ENCODE measurements at places on chromosomes 12 and 14. TPM values are rescaled to one million over a fixed set of nuclear protein-coding genes. Genes with fewer than 3 reads are reported as not detected.

The NUAK1 gene
- total RNA-seq = not detected

The OR10G3 gene
- not detected for total RNA-seq

The NPAS3 gene
- total RNA-seq = not detected

The CEBPE gene
- 2.1 TPM for total RNA-seq

The OASL gene
- total RNA-seq = 43.7 TPM

The AHNAK2 gene
- total RNA-seq = 0.06 TPM

The PRR4 gene
- 1.2 TPM for total RNA-seq

DNA sequence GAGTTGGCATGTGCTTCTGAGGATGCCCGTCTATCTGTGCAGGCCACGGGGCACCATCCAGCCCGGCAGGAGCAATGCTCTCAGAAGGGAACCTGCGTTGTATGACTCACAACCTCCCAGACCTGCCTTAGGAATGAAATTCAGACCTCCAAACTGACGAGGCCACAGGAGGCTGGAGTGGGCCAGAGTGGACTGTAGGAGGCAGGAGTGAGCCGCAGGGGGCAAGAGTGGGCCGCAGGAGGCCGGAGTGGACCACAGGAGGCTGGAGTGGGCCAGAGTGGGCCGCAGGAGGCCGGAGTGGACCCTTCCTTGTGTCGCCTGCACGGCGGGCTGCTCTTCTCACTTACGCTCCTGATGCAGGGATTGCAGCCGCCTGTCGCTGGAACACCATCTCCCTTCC, 11.1 kb upstream of the FBRSL1 start:
- no peak overlapping the region for H3K27ac ChIP-seq
- H3K4me3 ChIP-seq = no peak overlapping the region
- peaks cover 2% of the 10 kb centered on the region for H3K27me3 ChIP-seq
- H3K36me3 ChIP-seq = peaks cover 3% of the 10 kb centered on the region

- H3K27me3 ChIP-seq = peaks cover 6% of the 10 kb centered on the region
- no peak overlapping the region for H3K4me3 ChIP-seq
- H3K4me1 ChIP-seq = peaks cover 16% of the 10 kb centered on the region
- H3K27ac ChIP-seq = no peak overlapping the region
Measured at GRCh38 chr12:93982771-93983315, 165.5 kb upstream of the PLXNC1 start.

- DNase-seq = no peak
- H3K27me3 ChIP-seq = peaks cover 2% of the 10 kb centered on the region
- no peak overlapping the region for H3K4me3 ChIP-seq
- H3K36me3 ChIP-seq = no peaks in the 10 kb centered on the region
Measured at GRCh38 chr14:53621433-53621832, 335.2 kb downstream of the BMP4 start.

- H3K27me3 ChIP-seq = no peaks in the 10 kb centered on the region
- no peak overlapping the region for H3K4me3 ChIP-seq
- no peak overlapping the region for H3K27ac ChIP-seq
- no peaks in the 10 kb centered on the region for H3K36me3 ChIP-seq
Measured at GRCh38 chr12:80811957-80812708, 95.4 kb downstream of the MYF5 start.

DNA sequence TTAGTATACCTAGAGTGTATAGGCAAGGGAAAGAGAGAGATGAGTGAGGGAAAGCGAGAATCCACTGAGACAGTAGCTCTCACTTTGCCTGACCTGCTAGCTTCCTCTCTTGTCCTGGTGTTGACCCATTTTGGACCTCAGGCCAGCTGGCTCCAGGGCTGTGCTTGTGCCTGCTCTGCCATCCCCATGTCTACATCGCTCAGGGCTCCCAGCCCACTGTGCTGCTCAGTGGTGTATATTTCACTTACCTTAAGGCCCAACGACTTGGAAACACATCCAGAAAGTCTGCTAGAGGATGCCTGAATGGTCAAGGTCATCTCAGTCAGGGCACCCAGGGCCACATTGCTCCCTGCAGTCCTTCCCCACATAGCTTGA, 964 bp upstream of the SERPINA4 start:
- no peaks in the 10 kb centered on the region for H3K36me3 ChIP-seq
- no peaks in the 10 kb centered on the region for H3K27me3 ChIP-seq
- DNase-seq = no peak
- H3K27ac ChIP-seq = no peak overlapping the region

DNA sequence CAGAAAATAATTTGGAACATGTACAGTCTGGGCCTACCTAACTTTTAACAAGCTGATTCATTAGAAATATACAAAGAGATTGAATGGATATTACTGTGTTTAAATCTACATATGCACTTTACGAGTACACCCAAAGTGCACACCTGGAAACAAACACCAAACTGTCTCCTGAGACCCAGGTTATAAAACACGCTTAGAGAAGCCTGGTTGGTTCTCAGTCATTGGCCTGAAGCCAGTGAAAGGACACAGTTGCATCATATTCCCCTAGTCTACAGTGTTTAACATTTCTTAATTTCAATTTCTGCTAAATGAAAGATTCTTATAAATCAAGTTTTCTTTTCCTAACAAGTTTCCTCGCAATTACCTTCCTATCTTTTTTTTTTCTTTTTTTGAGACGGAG, 209.5 kb downstream of the FBXL14 start:
- DNase-seq = no peak
- no peak overlapping the region for H3K4me3 ChIP-seq
- no peaks in the 10 kb centered on the region for H3K27me3 ChIP-seq
- peaks cover 2% of the 10 kb centered on the region for H3K36me3 ChIP-seq

DNA sequence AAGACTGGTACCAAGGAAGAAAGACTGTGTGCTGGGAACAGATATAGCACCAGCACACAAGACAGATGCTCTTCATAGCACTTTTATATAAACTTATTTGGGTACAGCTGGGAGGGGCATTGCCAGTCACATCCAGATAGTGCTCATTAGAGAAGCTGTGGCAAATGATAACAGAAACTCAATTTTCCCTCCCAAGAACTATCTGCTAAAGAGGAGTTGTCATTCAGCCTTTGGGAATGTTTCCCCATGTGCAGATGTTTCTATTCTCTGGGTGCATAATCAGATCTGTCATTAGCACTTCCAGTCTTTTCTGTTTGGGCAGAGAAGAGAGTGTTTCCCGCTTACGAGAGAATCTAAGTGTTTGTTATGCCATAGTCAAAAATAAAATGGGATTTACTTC, 714.9 kb upstream of the MDGA2 start:
- no peaks in the 10 kb centered on the region for H3K27me3 ChIP-seq
- H3K4me3 ChIP-seq = no peak overlapping the region
- DNase-seq = no peak
- no peaks in the 10 kb centered on the region for H3K4me1 ChIP-seq

DNA sequence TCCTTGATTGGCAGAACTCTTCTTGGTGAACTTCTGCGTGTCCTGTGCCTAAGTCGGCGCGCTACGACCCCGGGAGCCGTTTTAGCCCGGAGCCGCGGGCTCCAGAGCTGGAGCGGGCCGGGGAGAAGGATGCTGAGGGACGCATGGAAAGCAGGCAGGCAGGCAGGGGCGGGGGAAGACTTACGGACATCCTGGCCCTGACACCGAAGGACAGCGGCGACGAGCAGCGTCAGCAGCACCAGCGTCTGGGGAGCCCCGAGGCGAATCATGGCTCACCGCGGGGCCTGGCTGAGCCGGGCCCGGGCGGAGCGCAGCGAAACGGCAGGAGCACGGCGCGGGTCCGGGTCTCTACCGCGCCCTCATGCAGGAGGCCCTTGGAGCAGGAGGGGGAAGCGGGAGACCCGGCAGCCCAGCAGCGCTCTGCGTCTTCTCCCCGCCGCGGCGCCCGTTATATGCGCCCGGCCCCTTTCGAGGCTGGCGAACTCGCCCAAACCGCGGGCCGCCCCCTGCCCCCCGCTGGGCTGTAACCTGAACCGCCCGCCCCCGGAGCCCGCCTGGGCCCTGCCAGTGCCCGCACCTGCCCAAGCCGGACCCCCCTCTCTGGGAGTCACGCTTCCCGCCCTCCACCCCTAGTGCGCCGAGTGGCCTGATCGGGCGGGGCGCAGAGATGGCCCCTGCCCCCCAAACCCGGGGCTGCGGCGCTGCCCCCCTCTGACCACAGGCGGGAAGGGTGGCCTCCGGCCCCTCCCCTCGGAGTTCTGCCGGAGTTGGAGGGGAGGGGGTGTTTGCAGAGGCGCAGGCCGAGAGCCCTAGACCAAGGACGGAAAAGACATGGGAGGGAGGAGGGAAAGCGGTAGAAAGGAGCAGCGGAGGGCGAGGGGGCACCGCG, at the start of gene COL2A1:
COL2A1 (minus strand) TSS at position 424 of the 889 bp plus-strand sequence; CDS start at position 269, 155 bp downstream.
- H3K27me3 ChIP-seq = peaks cover 96% of the 10 kb centered on the region
- H3K27ac ChIP-seq = no peak within 1 kb of the TSS
- H3K4me3 ChIP-seq = peak within 1 kb of the TSS; percentile 34
- H3K4me1 ChIP-seq = peaks cover 27% of the 10 kb centered on the region
- peak; percentile 56 for DNase-seq
- no peaks in the 10 kb centered on the region for H3K36me3 ChIP-seq

GRCh38 chr12:43100231-43100630, 451.8 kb downstream of the ADAMTS20 start:
- H3K4me1 ChIP-seq = no peaks in the 10 kb centered on the region
- DNase-seq = no peak
- no peaks in the 10 kb centered on the region for H3K27me3 ChIP-seq
- no peak overlapping the region for H3K4me3 ChIP-seq
- H3K36me3 ChIP-seq = no peaks in the 10 kb centered on the region
- H3K27ac ChIP-seq = no peak overlapping the region

GRCh38 chr12:88805286-88805685, 225.0 kb upstream of the KITLG start:
- H3K4me1 ChIP-seq = no peaks in the 10 kb centered on the region
- H3K27me3 ChIP-seq = no peaks in the 10 kb centered on the region
- H3K36me3 ChIP-seq = no peaks in the 10 kb centered on the region
- DNase-seq = no peak

DNA sequence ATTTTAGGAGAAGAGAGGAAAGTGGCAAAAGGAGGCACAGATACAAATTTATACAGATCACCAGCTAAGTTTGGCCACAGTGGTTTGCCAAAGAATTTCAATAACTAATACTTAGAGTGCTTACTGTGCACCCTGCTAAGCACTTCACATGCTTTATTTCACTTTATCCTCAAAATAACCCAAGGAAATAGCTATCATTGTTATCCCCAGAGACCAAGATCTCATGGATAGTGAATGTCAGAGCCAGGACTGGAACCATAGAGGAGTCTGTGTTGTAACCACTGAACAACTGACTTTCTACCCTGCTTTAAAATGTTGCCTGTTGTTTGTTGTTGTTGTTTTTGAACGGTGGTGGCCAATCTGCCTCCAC, 1.3 kb upstream of the TCP11L2 start:
- H3K4me1 ChIP-seq = peaks cover 24% of the 10 kb centered on the region
- no peaks in the 10 kb centered on the region for H3K36me3 ChIP-seq
- no peak for DNase-seq
- peak overlapping the region; percentile 90 for H3K27ac ChIP-seq
- no peaks in the 10 kb centered on the region for H3K27me3 ChIP-seq

GRCh38 chr12:2933586-2933985, 25.6 kb upstream of the TEAD4 start:
- no peak for DNase-seq
- no peak overlapping the region for H3K4me3 ChIP-seq
- no peaks in the 10 kb centered on the region for H3K4me1 ChIP-seq
- H3K27ac ChIP-seq = no peak overlapping the region
- H3K27me3 ChIP-seq = no peaks in the 10 kb centered on the region
- peaks cover 4% of the 10 kb centered on the region for H3K36me3 ChIP-seq

- H3K27ac ChIP-seq = no peak overlapping the region
- H3K36me3 ChIP-seq = no peaks in the 10 kb centered on the region
- DNase-seq = no peak
- H3K4me1 ChIP-seq = no peaks in the 10 kb centered on the region
Measured at GRCh38 chr14:58695514-58695913, 57.8 kb downstream of the DACT1 start.

DNA sequence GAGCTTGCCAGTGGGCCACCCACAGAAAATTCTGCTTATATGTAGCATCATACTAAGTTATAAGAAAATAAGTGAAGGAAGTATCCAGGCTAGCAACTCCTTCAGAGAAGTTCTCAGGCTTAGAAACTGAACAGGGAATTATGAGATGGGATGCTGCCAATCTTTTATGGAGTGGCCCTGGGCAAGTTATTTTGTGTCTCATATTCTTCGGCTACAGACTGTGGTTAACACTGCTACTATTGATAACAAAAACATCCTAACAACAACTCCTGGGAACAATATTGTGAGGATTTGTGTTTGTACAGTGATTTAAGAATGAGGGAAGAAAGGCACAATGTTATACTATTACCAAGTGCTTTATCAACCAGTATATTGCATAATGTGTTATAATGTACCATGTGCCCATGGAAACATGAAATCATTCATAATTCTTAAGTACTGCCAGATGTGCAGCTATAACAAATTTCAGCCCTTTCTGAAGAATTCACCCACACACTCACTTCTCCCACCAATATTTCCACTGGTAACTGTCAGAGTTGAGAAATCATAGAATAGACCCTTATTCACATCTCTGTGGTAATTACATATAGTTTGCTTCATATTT, 113.3 kb upstream of the SOX5 start:
- no peak overlapping the region for H3K27ac ChIP-seq
- no peaks in the 10 kb centered on the region for H3K36me3 ChIP-seq
- DNase-seq = no peak
- no peak overlapping the region for H3K4me3 ChIP-seq
- no peaks in the 10 kb centered on the region for H3K27me3 ChIP-seq
- H3K4me1 ChIP-seq = no peaks in the 10 kb centered on the region

DNA sequence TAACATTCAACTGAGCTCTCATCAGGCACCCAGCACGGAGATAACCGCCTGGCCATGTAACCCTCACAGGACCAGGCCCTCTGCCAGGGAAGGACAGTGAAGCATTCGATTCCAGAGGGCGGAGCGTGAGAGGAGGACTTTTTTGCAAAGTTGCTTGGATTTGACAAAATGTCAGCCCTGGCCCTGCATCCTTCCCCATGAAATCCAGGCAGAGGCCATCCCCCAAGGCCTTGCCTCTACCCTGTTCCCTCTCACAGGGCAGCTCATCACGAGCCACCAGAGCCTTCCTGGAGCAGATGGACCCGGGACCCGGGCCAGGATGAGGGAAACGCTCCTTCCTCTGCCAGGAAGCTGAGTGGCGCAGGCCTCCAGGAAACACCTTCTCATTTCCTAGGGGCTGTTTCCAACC, 17.0 kb downstream of the CAMKK2 start:
- DNase-seq = no peak
- no peak overlapping the region for H3K27ac ChIP-seq
- peaks cover 4% of the 10 kb centered on the region for H3K36me3 ChIP-seq
- peaks cover 2% of the 10 kb centered on the region for H3K4me1 ChIP-seq

GRCh38 chr12:47812797-47813510, 6.7 kb downstream of the HDAC7 start:
- DNase-seq = peak; percentile 87
- peaks cover 70% of the 10 kb centered on the region for H3K4me1 ChIP-seq
- H3K4me3 ChIP-seq = peak overlapping the region; percentile 91
- no peaks in the 10 kb centered on the region for H3K27me3 ChIP-seq

DNA sequence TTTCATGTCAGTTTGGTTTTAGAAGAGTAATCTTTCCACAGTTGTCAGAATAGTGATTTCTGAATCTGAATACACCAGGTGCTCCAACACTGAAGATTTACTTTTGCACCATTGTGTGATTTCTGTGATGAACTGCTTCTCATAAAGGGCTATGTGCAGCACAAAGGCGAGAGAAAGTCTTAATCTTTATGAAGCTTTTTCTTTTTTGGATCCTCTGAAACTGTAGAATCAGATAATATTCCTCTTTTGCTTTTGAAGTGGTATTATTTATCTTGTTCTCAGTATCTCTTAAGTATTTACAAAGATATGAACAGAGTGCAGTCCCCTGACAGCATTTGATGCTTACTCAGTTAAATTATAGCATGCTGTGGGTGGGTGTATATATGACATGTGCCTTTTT, 207.8 kb downstream of the NAV3 start:
- no peak overlapping the region for H3K27ac ChIP-seq
- no peak overlapping the region for H3K4me3 ChIP-seq
- DNase-seq = no peak
- H3K27me3 ChIP-seq = no peaks in the 10 kb centered on the region
- no peaks in the 10 kb centered on the region for H3K36me3 ChIP-seq
- no peaks in the 10 kb centered on the region for H3K4me1 ChIP-seq

- peaks cover 2% of the 10 kb centered on the region for H3K27me3 ChIP-seq
- peaks cover 11% of the 10 kb centered on the region for H3K4me1 ChIP-seq
- H3K4me3 ChIP-seq = no peak overlapping the region
Measured at GRCh38 chr12:2291182-2291832, 238.5 kb downstream of the CACNA1C start.

All from activated naive CD8-positive, alpha-beta T cell treated with anti-CD3 and anti-CD28 coated beads, Interleukin-2, amount 10 ng/mL, durations not matched to agents 7 days and 5 days (primary cell).